ENCODE measurements at places on chromosomes 4 and X.

GRCh38 chr4:121073004-121073435 is 685 bp upstream of the NDNF start:
- DNase-seq: no peak

DNA sequence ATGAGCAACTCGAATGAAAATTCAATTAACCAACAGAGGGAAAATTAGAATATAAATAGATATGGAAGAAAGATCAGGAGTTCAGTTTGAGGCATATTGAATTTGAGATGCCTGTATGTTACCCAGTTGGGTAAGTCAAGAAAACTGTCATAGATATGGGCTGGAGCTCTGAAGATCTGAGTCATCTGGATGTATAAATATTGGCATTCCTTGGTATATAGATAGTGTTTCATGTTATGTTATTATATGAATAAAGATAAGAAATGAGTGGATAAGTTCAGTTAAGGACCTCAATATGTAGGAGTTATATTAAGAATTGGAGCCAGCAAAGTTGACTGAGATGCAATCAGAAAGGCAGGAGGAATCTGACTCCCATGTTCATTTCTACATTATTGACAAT is 543.6 kb upstream of the SMIM31 start:
- no peak for DNase-seq

DNA sequence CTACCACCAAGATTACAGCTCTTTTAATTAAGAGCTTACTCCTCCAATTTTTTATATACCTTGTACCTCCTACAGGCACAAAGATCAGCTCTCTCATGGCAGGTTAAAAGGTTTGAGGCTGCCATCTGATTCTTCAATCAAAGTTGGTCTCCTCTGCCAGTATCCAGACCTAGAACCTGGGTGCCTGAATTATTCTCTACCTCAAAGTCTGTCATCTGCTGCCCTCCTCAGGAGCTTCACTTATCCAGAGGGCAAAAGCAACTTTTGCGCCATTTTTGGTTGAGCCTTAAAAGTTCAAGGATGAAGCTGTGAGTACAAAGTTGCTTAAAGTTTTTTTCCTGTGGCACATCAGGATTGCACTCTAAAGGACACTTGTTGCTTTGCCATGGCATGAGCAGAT is 343.7 kb upstream of the PPP1R2C start:
- DNase-seq: no peak

GRCh38 chr4:32022071-32022470 is 1301.9 kb downstream of the PCDH7 start:
- no peak for DNase-seq

DNA sequence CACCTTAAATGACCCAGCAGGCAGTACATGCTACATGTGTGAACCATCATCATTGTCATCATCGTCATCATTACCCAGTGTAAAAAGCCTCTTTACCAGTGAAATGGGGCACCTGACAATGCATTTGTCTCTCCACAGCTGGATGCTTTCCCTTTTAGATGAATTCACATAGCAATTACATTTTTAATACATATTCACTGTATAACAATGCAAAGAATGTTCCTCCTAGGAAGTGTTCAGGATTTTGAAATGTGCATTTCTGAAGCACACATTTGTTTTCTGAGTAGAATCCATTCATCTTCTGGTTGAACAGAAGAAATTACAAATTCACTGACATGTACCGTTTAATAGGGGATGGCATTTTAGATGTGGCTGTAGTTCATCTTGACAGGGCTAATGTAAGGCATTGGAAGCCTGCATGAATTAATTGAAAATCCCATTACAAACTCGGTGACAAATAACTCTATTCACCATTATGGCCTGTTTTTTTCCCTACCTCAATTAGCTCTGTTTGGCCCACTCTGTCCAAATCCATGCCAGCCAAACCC is 111.1 kb downstream of the SH3RF1 start:
- peak; percentile 29 for DNase-seq

DNA sequence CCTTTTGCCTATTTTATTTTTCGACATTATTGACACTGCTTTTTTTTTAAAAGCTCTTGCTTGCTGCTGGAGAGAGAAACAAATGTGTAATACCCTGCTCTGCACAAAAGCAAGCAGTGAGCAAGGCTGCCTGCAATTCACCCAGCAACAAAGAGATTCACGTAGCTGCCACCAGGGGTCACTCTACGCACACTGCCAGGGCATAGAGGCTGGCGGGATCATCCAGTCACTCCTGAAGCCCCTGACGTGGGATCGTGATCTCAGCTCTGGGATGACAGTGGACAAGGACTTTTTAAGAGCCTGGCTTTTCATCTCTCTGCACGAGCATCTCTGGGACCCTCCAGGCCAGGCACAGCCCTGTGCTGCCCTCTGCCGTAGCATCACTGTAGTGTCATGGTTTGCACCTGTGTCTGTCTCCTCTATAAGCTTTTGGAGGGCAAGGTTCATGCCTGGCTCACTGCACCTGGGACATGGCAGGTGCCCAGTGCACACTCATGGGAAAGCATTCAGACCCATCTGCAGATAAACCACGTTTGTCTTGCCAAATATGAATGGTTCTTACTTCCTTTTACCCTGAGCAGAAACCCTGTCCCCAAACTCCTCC is 19.8 kb downstream of the C4orf50 start:
- DNase-seq: peak; percentile 65
